ENCODE measurements at places on chromosomes 3 and 15. TPM values are rescaled to one million over a fixed set of nuclear protein-coding genes. Genes with fewer than 3 reads are reported as not detected.
A peak's percentile ranks its signal among the peaks of the same experiment; 100 is the strongest.

DNA sequence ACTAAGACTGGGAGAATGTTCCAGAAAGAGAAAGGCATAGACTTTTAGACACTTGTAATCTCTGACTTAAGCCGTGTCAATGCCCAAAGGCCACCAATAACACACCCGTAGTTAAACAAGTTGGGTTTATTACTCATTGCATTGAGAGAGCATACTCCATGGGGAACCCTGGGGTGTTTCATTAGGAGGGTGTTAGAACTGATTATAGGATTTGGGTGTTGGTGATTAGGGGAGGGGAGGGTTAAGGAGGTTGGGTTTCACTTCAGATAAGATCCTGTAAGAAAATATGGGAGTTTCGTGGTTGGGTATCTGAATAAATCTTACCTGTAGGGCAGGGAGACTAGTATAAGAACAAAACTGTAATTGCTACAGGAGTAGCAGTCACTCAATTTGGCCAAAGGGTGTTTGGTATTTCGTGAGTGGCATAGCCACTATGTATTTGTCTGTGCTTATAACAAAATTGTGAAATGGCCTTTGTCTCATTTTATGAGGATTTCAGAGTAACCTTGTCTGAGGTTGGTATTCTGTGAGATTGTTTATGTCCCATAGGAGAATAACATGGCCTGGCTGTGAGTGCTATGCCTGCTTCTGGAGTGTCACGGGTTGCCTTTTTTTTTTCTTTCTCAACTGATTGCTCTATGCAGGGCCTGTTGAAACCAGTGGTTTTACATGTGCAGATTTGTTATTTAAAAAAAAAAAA, 2.9 kb downstream of the HACD3 start:
- no peak for DNase-seq

DNA sequence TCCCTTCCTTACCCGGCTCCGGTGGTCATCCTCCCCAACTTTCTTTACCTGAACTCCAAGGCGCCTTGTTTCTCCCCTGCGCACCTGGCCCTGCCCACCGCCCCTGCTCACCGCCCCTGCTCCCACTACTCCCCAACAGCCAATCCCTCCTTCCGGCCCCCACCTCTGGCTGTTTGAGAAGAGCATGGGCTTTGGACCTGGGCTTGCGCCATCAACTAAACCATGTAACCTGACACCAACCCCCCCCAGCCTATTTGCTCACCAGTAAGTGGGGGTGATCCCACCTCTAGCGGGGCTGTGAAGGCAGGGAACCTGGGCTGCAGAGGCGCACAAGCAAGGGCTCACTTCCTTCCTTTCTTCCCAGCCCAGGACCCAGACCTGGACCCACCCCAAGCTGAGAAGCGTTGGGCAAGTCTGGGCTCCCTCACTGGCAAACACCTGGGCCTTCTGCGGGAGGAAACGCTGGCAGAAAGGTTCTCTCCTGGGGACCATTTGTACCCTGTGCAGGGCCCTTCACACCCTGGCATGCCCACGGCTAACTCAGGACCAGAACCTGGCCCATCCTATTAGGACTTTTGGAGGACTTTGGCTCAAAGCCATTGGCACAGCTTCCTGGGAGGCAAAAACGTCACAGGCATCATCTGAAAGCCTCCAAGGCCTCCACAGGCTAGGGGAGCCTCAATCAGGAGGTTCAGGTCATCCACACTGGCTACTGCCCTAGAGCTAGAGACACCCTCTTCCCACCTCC, at the start of gene PLXNB1:
PLXNB1 (minus strand) TSS at position 127 of the 748 bp plus-strand sequence. CDS start 5,475 bp downstream, outside the sequence.
- peak; percentile 64 for DNase-seq

DNA sequence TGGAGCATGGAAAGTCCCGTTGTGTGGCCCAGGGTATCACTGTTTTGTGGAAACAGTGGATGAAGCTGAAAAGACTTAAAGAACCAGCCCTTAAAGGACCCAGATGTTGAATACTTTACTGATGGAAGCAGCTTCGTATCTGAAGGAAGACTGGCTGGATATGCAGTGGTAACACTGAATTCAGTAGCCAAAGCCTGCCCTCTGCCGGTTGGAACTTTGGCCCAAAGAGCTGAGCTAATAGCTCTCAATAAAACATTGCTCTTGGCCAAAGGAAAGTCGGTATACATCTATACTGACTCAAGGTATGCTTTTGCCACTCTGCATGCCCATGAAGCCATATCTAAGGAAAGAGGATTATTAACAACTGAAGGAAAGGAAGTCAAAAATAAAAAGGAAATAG, 885.4 kb downstream of the PDCD6IP start:
- DNase-seq, result peak; percentile 9

GRCh38 chr3:187186801-187187421, 10.4 kb upstream of the RTP1 start:
- peak; percentile 99 for DNase-seq

Gene FAM174B
- total RNA-seq, result 19.9 TPM

Data from M059J (cell line).